Kasumi-1 (cell line): ENCODE measurements at places on chromosomes 11 and 22.

GRCh38 chr11:61442616-61443015 lies 12.7 kb downstream of the SDHAF2 start:
- DNase-seq, result no peak

GRCh38 chr11:4118107-4118506 lies 23.5 kb downstream of the RRM1 start:
- no peak for DNase-seq

- no peak for DNase-seq
Observed at GRCh38 chr22:45799291-45799690, 127.7 kb downstream of the ATXN10 start.

DNA sequence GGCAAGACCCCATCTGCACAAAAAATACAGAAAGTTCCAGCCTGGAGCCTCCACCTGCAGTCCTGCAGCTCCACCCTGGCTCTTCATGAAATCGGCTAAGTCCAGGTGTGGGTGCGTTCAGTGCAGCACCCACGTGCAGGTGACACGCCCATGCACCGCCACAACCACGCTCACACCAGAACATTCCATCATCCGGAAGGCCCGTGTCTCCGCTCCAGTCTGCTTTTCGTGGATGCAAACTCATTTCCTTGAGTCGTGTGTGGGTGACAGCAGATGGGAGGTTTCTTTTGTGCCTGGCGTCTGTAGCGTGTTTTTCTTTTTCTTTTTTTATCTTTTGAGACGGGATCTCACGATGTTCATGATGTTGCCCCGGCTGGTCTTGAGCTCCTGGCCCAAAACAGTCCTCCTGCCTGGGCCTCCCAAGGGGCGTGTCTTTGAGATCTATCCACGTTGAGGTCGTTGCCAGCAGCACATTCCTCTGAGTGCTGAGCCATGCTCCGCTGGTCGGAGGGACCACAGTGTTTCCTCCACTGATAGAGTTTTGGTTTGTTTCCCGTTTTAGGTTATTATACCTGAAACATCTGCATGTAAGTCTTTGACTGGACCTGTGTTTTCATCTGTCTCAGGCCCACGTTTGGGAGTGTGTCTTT lies 7.2 kb downstream of the PTDSS2 start:
- no peak for DNase-seq

- DNase-seq, result no peak
Observed at GRCh38 chr11:20364341-20364792, 853 bp downstream of the HTATIP2 start.

DNA sequence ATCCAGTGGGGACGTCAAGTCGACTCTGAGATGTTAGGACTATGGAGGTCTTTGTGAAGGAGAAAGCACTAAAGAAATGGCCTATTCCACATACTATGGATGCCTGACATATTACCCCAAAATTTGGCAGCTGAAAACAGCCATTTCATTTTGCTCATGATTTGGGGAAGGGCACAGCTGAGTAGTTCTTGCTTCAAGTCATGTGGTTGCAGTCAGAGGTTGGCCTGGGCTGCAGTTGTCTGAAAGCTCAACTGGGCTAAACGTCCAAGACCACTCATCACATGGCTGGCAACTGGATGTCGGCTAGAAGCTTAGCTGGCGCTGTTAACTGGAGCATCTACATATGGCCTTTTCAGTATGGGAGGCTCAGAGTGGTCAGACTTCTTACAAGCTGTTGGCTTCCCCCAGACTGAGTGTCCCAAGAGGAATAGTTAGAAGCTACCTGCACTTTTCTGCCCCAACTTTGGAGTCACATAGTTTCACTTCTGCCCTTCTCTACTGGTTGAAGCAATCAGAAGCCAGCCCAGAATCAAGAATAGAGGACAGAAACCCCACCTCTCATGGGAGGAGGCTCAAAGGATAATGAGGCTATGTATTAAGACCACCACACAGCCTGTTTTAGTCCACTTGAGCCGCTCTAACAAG lies 14.1 kb downstream of the SLC35C1 start:
- no peak for DNase-seq

DNA sequence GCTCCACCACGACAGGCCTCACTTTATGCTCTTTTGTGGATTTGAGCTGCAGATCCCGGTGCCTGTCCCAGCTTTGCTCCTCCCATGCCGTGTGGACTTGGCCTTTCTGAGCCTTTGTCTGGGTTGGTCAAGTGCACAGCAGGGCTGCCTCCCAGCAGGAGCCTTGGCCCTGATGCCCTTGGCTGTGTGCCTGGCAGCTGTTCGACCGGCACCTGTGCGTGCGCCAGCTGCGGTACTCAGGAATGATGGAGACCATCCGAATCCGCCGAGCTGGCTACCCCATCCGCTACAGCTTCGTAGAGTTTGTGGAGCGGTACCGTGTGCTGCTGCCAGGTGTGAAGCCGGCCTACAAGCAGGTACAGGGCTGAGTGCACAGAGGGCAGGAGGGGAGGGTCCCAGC lies 46.5 kb downstream of the MYO7A start:
- no peak for DNase-seq
